ENCODE measurements at places on chromosomes 2 and 18.

- DNase-seq: no peak
Measured at GRCh38 chr2:58072102-58072501, 25.5 kb downstream of the VRK2 start.

DNA sequence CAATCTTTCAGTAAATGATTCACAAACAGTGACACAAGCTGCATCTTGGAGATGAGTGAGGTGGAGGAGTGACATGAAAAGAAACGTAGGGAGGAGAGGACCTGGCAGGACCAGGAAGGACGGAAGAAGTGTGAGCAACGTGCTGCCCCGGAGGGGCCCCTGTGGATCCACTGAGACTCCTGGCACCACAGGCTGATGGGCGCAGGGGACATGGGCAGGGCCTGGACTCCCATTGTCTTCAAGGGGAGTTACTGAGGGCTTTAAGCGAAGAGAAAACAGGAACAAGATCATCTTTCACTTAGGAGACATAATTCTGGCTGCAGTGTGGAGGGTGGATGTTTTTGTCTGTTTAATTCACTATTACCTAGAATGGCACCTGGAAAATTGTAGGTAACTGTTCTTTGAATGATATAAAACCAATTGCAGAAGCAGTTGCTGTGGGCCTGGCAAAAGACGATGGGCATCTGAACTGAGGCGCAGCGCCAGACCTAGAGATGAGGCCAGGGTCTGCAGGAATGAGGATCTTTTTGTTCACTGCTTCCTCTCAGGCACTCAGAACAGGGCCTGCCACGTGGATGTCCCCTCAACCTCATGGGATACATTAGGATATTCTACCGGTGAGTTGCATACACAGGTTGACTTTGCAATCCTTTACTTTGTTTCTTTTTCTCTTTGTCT is 156.4 kb downstream of the TMEM18 start:
- no peak for DNase-seq

GRCh38 chr18:13425357-13426091 is 207.0 kb downstream of the LDLRAD4 start:
- no peak for DNase-seq

DNA sequence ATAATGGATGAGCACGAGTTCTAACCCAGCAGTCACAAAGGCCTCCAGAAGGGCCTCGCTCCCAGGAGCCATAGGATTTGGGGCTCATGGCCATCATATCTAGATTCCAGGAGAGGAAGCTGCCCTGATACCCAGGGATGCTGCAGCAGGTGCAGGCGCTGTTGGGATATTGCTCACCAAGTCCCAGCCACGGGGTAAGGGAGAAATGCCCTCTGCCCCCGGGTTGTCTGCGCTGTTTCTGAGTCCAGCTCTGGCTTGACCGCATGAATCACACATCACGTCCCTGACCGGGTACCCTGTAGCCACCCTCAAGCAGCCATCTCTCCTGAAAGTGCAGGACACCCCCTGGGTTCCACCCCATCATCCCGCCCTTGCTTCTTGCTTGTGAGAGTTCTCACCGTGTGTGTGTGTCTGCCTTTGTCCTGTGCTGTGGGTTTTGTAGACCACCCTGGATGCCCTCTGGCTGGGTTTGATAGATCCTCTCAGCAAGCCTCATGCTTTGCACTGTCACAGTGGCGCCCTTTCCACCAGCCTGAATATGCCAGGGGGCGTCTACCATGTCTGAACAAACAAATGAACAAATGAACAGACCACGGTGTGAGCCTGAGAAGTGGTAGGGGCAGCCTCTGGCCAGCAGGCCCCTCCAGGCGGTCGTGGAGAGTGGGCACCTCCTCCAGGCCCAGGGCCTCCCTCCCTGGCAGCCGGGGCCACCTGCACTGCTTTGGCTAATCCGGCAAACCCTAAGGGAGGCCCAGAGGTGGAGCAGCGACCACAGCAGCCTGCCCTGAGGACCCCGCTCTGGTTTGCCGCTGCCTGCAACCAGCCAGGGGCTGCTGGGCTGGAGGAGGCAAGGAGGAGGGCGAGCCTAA is 32.1 kb downstream of the ADRA2B start:
- no peak for DNase-seq

DNA sequence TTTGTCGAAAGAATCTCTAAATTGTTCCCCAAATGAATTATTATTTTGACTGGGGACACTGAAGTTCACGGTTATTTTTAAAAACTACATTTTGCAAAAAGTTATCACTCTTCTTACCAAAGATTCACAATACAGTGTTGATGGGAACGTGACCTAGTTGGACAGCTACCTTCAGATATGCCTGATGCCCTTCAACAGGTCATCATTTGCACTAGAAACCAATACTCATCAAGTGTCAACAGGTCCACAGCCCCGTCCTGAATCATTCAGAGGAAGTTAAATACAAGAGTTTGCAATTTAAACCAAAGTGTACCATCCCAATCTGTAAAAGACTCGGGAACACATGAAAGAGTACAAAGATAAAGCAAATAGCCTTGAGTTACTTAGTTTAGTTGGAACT is 28.3 kb downstream of the BCL2 start:
- no peak for DNase-seq

DNA sequence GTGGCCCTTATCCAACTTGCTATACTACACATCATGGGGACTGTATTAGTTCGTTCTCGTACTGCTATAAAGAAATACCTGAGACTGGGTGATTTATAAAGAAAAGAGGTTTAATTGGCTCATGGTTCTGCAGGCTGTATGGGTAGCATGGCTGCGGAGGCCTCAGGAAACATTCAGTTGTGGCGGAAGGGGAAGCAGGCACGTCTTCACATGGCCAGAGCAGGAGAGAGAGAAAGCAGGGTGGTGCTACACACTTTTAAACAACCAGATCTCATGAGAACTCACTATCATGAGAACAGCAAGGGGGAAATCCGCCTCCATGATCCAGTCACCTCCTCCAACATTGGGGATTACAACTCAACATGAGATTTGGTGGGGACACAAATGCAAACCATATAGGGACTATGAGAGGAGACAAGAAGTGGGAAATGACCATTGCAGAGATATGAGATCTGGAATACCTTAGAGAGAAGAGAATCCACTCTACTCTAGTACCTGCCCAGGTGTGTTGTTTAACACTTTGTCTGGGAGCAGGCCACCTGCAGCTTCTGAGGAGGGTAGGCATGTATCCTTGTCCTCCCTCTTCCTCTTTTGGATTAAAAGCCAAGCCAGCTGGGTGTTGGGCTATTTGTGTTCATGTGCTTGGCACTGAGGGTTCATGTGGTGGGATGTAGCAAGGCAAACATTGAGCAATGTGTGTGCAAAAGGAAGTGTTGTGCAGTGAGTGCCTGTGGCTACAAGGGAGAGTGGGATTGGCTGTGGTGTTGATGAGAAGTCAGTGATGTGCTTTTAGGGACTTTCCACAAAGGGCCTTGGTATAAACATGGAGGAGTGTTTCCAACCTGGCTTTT is 22.8 kb downstream of the TTLL4 start:
- peak; percentile 95 for DNase-seq

Measured in suppressor macrophage treated with lipopolysaccharide for 1 hour (primary cell).